ENCODE measurements at places on chromosomes 5 and 9. TPM values are rescaled to one million over a fixed set of nuclear protein-coding genes. Genes with fewer than 3 reads are reported as not detected.

PDGFRB gene
- polyA plus RNA-seq, result not detected

SLC6A7 gene
- 4.6 TPM for polyA plus RNA-seq

INSYN2B gene
- 5.5 TPM for polyA plus RNA-seq

MOCS2 gene
- 71.0 TPM for polyA plus RNA-seq

BARHL1 gene
- not detected for polyA plus RNA-seq

CCDC69 gene
- not detected for polyA plus RNA-seq

SPINK1 gene
- not detected for polyA plus RNA-seq

PPP3R2 gene
- not detected for polyA plus RNA-seq

IL31RA gene
- polyA plus RNA-seq, result not detected

PALM2AKAP2 gene
- polyA plus RNA-seq, result 0.41 TPM

FOXI1 gene
- polyA plus RNA-seq, result not detected

SPAG8 gene
- polyA plus RNA-seq, result 4.2 TPM

APBB3 gene
- polyA plus RNA-seq, result 131 TPM

INSL4 gene
- not detected for polyA plus RNA-seq

RPP25L gene
- 27.5 TPM for polyA plus RNA-seq

SARDH gene
- 0.56 TPM for polyA plus RNA-seq

GLRA1 gene
- not detected for polyA plus RNA-seq

ENG gene
- not detected for polyA plus RNA-seq

PCDHA3 gene
- 3.0 TPM for polyA plus RNA-seq

KCNV2 gene
- not detected for polyA plus RNA-seq

RASGRF2 gene
- polyA plus RNA-seq, result 0.42 TPM

IL3 gene
- polyA plus RNA-seq, result not detected

PKN3 gene
- polyA plus RNA-seq, result 1.4 TPM

NPDC1 gene
- polyA plus RNA-seq, result 162 TPM
